ENCODE measurements at places on chromosomes 11 and 22.

DNA sequence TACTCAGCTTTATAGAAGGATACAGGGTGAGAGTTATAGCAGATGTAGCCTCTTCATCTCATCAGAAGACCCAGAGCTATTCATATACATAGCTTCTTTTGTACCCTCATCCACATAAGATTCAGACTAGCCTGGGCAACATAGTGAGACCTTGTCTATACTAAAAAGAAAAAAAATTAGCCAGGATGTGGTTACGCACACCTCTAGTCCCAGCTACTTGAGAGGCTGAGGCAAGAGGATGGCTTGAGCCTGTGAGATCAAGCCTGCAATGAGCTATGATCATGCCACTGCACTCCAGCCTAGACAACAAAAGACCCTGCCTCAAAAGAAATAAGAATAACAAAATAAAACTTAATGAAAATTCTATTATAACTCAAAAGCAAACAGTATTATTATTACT is 36.7 kb upstream of the B3GNT6 start:
- DNase-seq: no peak

DNA sequence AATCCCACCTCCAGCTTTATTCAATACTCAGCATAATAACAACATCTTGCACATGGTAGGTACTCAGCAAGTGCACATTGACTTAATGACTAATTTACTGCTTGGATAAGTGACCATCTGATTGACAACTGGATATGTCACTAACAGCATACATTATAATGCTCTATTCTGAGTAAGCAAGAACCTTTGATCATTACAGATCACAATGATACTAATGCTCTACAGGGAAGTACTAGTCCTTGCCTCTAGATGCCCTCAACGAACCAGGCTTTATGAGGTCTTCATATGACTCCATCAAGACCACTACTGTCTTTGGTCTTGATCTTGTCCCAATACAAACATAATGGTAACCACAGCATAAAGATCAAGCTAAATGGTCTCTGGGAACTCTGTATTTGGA is 167.6 kb upstream of the MTMR2 start:
- DNase-seq: peak; percentile 4

DNA sequence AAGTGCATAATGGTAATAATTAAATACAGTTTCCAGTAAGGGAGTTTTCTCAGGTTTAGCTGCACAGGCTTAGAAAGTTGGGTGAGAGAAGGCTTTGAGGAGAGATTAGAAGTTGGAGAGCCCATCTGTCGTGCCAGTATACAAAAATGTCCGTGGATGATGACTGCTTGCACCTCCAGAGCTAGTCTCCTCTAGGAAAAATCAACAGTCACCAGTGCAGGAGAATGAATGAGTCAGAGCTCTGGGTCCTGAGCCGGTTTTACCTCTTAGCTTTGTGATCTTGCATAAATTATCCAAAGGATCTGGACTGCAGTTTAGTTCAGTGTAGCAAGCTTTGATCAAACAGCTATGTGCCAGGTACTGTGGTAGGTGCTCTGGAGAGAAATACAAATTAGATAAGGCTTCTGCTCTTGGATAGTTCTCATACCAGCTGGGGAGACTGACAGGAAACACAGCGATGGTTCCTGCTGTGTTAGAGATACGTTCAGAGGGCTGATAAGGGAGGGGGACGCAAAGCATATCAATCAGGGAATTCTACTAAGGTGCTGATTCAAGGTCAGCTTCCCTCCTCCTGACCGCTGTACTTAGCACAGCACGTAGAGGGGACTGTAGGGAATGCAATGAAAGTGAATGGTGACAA is 125.9 kb downstream of the TEAD1 start:
- DNase-seq: no peak

GRCh38 chr11:74647404-74647803 is 55.0 kb downstream of the POLD3 start:
- DNase-seq: no peak

GRCh38 chr11:57439786-57440185 is 12.9 kb upstream of the SLC43A3 start:
- DNase-seq: no peak

Measured in CD4-positive, alpha-beta T cell treated with Interferon gamma for 1 hour (primary cell).